ENCODE measurements at places on chromosomes 5 and 9. TPM values are rescaled to one million over a fixed set of nuclear protein-coding genes. Genes with fewer than 3 reads are reported as not detected.

GRCh38 chr5:402615-403359, 40.2 kb upstream of the EXOC3 start:
- no peak overlapping the region for H3K27ac ChIP-seq
- peaks cover 14% of the 10 kb centered on the region for H3K4me1 ChIP-seq
- H3K4me3 ChIP-seq = no peak overlapping the region
- H3K27me3 ChIP-seq = no peaks in the 10 kb centered on the region
- H3K36me3 ChIP-seq = peaks cover 30% of the 10 kb centered on the region

- H3K36me3 ChIP-seq = no peaks in the 10 kb centered on the region
- H3K4me1 ChIP-seq = no peaks in the 10 kb centered on the region
- no peak for DNase-seq
These were observed 17.6 kb upstream of the TARS1 start for GRCh38 chr5:33423018-33423630.

DNA sequence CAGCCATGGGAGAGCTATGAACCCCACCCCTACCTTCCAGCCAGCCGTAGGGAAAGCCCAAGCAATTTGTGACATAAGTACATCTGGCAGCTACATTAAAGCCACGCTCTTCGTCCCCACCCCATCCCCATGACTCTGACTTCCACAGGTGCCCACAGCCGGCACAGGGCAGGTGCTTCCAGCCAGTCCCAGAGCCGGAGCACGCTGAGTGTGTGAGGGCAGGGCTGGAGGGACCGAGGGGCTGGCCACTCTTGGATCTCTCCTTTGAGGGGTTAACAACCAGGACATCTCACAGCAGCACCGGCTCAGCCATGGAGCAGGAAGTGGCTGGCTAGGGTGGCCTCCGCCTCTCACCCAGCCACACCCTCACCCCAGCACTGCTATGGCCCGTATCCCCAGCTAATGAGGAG, 2.4 kb upstream of the FAM78A start:
- peaks cover 20% of the 10 kb centered on the region for H3K27me3 ChIP-seq
- peak; percentile 84 for DNase-seq
- H3K27ac ChIP-seq = peak overlapping the region; percentile 95
- peak overlapping the region; percentile 91 for H3K4me3 ChIP-seq
- H3K36me3 ChIP-seq = peaks cover 25% of the 10 kb centered on the region
- peaks cover 23% of the 10 kb centered on the region for H3K4me1 ChIP-seq

GRCh38 chr9:37480759-37481158, 5.0 kb upstream of the POLR1E start:
- no peak for DNase-seq
- H3K27me3 ChIP-seq = peaks cover 40% of the 10 kb centered on the region
- H3K4me3 ChIP-seq = no peak overlapping the region

- no peaks in the 10 kb centered on the region for H3K27me3 ChIP-seq
- H3K4me1 ChIP-seq = peaks cover 30% of the 10 kb centered on the region
- no peak for DNase-seq
These were observed 143.8 kb downstream of the SMARCA2 start for GRCh38 chr9:2158766-2159430.

- peaks cover 6% of the 10 kb centered on the region for H3K27me3 ChIP-seq
- H3K4me3 ChIP-seq = no peak overlapping the region
- DNase-seq = no peak
- no peaks in the 10 kb centered on the region for H3K4me1 ChIP-seq
- no peaks in the 10 kb centered on the region for H3K36me3 ChIP-seq
These were observed 196.6 kb upstream of the CD180 start for GRCh38 chr5:67393211-67393610.

GRCh38 chr5:34789021-34789531, 49.9 kb upstream of the TTC23L start:
- H3K36me3 ChIP-seq = no peaks in the 10 kb centered on the region
- no peaks in the 10 kb centered on the region for H3K27me3 ChIP-seq

GRCh38 chr5:90930756-90931431, 372.3 kb downstream of the ADGRV1 start:
- H3K27ac ChIP-seq = no peak overlapping the region
- H3K27me3 ChIP-seq = no peaks in the 10 kb centered on the region

Gene SYK
- total RNA-seq = 0.05 TPM

Measured in activated CD4-positive, alpha-beta T cell treated with anti-CD3 and anti-CD28 coated beads, Interleukin-2, amount 10 ng/mL, durations not matched to agents 24 days and 14 days (primary cell).